Immature natural killer cell (primary cell): ENCODE measurements at places on chromosomes 1 and 21. TPM values are rescaled to one million over a fixed set of nuclear protein-coding genes. Genes with fewer than 3 reads are reported as not detected.

The RBBP4 gene
- polyA plus RNA-seq, result 325 TPM

The MYOC gene
- polyA plus RNA-seq, result not detected

DNA sequence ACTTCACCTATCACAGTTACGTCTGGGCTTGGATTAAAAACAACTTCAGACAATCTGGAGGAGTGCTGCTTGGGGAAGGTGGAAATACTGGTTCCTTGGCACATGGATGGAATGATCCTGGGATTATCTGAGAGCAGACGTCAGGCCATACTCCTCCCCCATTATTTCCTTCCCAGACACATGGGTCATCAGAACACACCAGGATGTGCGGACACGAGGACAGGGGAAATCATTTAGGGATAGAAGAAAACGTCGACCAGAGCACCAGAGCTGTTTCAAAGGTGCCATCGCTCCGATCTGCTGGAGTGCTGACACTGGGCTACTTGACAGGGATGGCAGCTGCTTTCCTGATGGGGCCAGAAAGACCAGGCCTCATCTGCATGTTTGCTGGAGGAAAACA lies 31.8 kb upstream of the ANGPTL7 start:
- H3K4me3 ChIP-seq, result no peak overlapping the region
- H3K36me3 ChIP-seq, result peaks cover 18% of the 10 kb centered on the region
- no peaks in the 10 kb centered on the region for H3K27me3 ChIP-seq
- peaks cover 1% of the 10 kb centered on the region for H3K4me1 ChIP-seq
- no peak overlapping the region for H3K27ac ChIP-seq

GRCh38 chr1:162696286-162696862 lies 64.1 kb downstream of the DDR2 start:
- H3K4me3 ChIP-seq, result no peak overlapping the region
- no peaks in the 10 kb centered on the region for H3K36me3 ChIP-seq
- no peak for DNase-seq
- H3K27me3 ChIP-seq, result peaks cover 8% of the 10 kb centered on the region
- no peaks in the 10 kb centered on the region for H3K4me1 ChIP-seq

GRCh38 chr1:230314142-230314470 lies 112.0 kb downstream of the PGBD5 start:
- H3K27me3 ChIP-seq, result no peaks in the 10 kb centered on the region
- no peaks in the 10 kb centered on the region for H3K36me3 ChIP-seq
- DNase-seq, result no peak
- H3K4me3 ChIP-seq, result no peak overlapping the region

DNA sequence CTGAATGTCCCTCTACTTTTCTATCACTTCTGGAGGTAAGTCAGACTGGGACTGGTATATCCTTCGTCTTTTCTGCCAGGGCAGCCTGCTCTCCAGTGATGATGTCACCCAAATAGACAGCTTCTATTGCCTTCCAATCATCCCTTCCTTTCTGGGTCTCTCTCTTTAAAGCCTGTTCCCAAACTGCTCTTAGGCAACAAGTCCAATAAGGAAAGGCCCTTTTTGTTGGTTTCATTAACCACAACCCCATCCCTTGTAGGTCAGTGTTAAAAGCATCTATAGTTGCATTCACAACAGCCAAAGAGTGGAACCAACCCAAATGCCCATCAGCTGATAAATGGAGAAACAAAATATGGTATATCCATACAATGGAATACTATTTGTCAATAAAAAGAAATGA lies 114.4 kb downstream of the CNIH3 start:
- H3K27me3 ChIP-seq, result no peaks in the 10 kb centered on the region
- no peak for DNase-seq
- no peaks in the 10 kb centered on the region for H3K36me3 ChIP-seq
- no peaks in the 10 kb centered on the region for H3K4me1 ChIP-seq

GRCh38 chr1:228161362-228161761 lies 4.2 kb upstream of the IBA57 start:
- H3K27me3 ChIP-seq, result peaks cover 4% of the 10 kb centered on the region
- DNase-seq, result no peak
- no peaks in the 10 kb centered on the region for H3K36me3 ChIP-seq
- H3K27ac ChIP-seq, result no peak overlapping the region
- H3K4me1 ChIP-seq, result peaks cover 14% of the 10 kb centered on the region

DNA sequence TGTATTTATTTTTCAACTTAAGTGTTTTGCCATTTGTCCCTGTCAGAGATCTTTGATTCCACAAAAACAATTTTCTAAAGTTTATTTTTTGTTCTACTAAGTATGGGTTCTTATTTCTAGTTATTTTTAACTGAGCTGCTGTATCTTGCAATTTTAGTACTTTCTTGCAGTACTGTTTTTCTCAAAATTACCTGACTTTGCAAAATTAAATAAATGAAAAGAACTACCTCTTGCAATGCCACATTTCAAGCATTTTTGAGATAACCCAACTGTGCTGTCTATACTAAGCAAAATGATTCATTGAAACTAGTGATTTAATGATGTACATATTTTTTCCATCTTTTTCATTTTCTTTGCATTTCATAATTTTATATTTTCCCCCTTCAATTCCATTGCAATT lies 71.5 kb upstream of the ADGRL2 start:
- no peak overlapping the region for H3K4me3 ChIP-seq
- no peaks in the 10 kb centered on the region for H3K4me1 ChIP-seq
- DNase-seq, result no peak
- H3K27ac ChIP-seq, result no peak overlapping the region
- no peaks in the 10 kb centered on the region for H3K27me3 ChIP-seq

- H3K4me3 ChIP-seq, result no peak overlapping the region
- peaks cover 7% of the 10 kb centered on the region for H3K27me3 ChIP-seq
- no peak overlapping the region for H3K27ac ChIP-seq
- H3K4me1 ChIP-seq, result no peaks in the 10 kb centered on the region
- H3K36me3 ChIP-seq, result no peaks in the 10 kb centered on the region
These were observed 14.1 kb upstream of the NUAK2 start for GRCh38 chr1:205335692-205336091.

GRCh38 chr1:1437033-1437903 lies 1.8 kb downstream of the VWA1 start:
- no peaks in the 10 kb centered on the region for H3K36me3 ChIP-seq
- no peak for DNase-seq
- H3K27me3 ChIP-seq, result peaks cover 5% of the 10 kb centered on the region
- no peak overlapping the region for H3K4me3 ChIP-seq
- H3K4me1 ChIP-seq, result peaks cover 2% of the 10 kb centered on the region
